HT1080 (cell line): ENCODE measurements at places on chromosomes 7 and 10.

DNA sequence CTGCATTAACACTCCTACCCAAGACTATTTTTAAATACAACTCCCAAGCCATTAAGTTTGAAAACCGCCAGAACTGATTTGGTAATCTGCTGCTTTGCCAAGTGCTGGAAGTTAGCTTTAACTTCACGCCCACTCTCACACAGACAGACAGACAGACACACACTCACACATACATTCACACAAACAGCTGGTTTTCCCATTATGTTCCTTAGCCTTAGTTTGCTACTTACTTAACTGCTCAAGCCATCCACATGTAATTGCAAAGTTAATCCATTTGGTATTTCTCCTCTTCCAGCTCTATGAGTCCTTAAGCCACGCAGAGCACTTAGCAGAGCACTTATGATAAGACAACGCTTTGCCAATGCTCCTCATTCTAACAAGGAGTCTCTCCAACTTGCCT, 8.3 kb downstream of the COBL start:
- DNase-seq: no peak

DNA sequence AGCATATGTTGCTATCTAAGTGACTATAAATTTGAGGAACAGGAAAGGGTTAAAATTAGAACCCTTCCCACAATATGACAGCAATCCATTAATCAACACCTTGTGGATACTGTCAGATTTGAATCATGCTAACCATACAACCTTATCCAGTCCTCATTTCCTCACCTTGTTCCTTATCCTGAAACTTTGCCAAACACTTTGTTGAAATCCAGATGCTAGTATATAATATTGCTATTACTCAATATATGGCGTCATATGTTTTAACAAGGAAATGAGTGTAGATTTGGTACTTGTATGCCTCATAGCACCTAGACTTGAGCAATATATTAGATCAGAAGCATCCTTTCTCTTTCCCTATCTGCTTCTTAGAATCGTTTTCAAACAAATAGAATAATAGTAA, 66.3 kb upstream of the SLC25A13 start:
- peak; percentile 84 for DNase-seq

DNA sequence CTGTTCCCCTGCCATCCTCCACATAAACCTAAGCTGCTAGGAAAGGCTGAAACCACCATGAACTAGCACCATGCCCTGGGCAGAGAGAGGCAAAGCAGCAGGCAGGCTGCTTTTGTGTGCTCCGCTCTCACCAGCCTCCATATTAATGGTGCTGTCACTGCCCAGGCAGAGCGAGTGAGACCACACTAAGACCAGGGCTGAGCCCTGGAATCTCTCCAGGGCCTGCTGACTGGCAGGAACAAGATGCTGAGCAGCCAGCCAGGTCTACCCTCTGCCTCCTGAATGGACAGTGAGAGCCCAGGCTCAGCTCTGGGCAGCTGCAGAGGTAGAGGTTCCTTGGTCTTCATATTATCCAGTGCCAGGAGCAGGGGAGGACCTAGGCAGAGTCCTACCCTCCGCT, 1.6 kb upstream of the CRHR2 start:
- no peak for DNase-seq

DNA sequence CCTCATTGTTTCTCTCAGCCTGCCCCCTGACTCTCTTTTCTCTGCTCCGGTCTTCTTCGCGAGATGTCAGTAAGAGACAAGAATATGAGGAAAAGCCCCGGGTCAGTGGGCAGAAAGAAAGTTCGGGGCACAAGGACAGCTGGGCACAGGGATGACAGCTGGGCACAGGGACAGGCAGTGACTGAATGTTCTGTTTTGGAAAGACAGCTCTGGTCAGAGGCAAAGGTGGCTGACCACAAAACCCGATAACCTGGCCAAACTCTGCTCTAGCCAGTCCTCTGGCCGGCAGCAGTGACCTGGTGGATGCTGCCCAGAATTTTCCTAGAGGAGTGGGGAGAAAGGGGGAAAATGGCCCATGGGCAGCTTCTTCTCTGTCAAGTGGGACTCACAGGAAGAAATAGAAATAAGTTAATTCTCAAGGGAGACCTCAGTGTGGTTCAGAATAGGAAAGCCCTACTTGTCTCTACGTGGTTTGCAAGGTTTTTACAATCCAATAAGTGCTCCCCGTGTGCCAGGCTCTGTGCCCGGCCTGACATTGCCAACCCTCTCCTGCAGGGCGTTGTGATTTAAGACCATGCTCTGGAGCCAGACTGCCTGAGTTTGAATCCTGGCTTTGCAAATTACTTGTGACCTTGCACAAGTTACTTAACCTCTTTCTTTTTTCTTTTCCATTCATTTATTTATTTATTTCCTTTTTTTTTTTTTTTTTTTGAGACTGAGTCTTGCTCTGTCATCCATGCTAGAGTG, 110.6 kb upstream of the ZNF716 start:
- no peak for DNase-seq

DNA sequence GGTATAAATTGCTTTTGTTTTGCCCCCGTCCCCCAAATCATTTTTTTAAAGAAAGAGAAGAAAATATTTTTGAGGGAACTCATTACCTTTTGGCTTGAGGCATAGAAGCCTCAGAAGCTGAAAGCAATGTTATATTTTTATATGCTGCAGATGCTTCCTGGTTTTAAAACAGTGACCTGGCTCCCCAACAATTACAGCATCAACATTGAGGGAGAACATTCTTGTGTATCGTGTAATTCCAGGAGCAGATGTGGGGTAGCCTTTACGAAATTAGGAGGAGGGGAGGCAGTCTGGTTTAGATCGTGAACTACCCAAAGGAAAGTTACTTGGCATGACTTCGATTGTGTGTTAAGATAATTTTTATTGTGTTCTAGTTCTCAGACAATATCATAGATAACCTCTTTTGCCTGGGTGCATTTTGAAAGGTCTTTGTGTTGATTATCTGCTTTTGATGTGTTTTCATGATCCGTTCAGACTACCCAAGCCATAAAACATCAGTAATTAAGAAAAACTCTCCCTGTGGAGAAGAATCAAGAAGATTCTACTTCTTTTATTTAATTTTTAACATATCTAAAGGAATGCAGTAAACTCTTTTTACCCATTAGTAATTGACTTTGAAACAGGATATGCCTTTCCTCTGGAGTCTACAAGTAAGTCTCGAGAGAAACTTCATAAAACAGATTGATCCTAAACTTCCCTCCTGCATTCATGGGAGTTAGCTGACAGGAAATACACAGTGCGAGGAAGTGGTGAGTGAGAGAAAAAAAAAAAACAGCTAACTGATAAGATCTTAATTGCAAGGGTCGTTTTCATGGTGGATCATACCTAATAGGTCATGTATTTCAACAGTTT, 141.4 kb downstream of the KIAA1217 start:
- peak; percentile 21 for DNase-seq
